ENCODE measurements at places on chromosomes 2 and 18.

GRCh38 chr2:74759986-74760385, 73.9 kb upstream of the HK2 start:
- DNase-seq = no peak

GRCh38 chr2:63875131-63875527, 33.4 kb downstream of the UGP2 start:
- DNase-seq = no peak

- DNase-seq = no peak
Measured at GRCh38 chr2:122108186-122108585, 352.7 kb downstream of the TSN start.

DNA sequence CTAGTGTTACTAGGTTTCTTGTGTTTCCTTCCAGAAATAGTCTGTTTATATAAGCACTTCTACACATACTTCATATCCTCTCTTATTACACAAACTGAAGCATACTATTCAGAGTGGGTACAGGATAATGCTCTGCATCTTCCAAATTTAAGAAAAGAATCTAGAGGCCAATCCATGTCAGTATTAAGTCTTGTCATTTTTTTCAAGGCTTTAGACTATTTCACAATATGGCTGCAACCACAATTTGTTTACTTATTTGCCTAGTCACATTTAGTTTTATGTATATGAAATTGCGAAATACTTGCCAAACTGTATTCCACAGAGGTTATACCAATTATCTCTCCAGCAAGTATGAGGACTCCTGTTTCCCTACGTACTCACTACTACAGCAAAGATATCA, 27.9 kb downstream of the IWS1 start:
- no peak for DNase-seq

DNA sequence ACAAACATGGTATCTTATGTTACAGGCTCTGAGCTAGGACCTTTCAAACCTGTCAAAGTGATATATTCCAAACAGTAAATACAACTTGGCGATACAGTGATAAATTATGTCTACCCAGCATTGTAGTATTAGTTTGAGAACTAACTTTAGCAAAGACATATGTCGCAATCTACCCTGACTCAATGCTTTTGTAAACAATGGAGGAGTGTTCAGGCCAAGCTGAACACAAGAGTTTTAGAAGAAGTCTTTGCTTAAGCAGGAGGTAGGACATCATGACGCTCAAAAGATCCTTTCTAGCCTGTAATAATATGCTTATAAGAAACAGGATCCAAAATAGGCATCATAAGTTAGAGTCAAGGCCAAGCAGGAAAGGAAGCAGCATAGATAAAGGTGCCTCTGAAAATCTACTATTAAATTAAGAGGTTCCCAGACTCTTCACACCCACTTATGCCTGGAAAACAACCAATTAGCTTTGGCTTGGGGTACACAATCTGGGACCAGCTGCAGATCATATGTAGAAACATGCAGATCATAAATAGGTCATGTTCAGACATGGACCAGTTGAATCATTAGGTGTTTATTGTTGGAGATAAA, 132.5 kb downstream of the CSRNP3 start:
- DNase-seq = no peak

- DNase-seq = no peak
Measured at GRCh38 chr2:28169492-28169891, 223.2 kb upstream of the FOSL2 start.

DNA sequence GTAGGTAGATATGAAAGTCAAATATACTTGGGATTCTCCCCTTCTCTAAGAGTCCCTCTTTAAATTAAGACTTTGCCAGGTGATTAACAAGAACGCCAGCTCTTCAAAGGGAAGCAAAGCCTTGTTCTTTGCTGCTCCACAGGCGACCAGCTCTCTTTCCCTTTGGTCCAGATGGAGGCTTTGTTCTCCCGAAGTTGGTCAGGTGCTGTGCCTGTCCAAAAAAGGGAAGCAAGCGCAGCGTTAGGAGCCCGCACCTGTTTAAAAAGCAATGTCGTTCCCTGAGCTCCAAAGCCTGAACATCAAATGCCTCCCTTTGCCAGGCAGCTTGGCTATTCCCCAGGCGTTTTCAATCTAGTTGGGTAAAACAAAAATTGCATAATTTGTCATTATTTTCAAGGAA, 1913.1 kb upstream of the PIK3C3 start:
- no peak for DNase-seq

- DNase-seq = no peak
Measured at GRCh38 chr2:144248350-144249034, 271.4 kb downstream of the ZEB2 start.

GRCh38 chr2:154391051-154391450, 307.4 kb upstream of the KCNJ3 start:
- no peak for DNase-seq

DNA sequence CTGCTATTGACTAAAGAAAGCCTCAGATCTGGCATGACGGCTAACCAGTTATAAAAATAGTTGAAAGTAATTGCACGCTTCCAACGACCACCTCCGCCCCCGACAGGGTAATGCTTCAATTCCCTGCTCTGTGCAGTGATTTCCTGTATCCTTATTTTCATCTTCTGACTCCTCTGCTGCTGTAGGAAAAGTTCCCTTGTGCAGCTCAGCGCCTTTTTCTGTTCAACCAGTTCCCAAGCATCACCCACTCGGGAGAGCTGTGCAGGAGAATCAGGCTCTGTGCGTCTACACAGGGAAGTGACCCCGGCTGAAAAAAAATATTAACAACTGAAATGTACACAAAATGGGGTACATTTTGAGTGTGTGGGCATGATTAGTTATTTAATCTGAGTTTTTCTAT, 91.3 kb upstream of the COPS8 start:
- no peak for DNase-seq

DNA sequence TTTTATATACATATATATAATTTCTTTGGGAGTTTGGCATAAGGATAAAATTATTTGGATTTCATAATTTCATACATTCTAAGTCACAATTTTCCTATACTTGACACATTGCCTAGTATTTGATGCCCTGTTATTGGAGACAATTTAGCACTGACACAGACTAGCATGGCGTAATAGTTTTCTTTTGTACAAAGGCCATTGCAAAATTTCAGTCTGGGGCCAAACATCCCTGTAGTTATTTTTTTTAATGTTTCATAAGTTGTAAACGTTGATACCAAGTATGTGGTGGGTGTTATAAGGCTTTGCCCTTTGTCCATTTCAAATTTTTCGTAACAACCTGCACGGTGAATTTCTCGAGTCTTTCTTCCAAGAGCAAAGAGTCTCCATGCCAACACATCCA, 95.7 kb upstream of the NRP2 start:
- no peak for DNase-seq

GRCh38 chr2:64327129-64327509, 126.8 kb upstream of the LGALSL start:
- DNase-seq = no peak

DNA sequence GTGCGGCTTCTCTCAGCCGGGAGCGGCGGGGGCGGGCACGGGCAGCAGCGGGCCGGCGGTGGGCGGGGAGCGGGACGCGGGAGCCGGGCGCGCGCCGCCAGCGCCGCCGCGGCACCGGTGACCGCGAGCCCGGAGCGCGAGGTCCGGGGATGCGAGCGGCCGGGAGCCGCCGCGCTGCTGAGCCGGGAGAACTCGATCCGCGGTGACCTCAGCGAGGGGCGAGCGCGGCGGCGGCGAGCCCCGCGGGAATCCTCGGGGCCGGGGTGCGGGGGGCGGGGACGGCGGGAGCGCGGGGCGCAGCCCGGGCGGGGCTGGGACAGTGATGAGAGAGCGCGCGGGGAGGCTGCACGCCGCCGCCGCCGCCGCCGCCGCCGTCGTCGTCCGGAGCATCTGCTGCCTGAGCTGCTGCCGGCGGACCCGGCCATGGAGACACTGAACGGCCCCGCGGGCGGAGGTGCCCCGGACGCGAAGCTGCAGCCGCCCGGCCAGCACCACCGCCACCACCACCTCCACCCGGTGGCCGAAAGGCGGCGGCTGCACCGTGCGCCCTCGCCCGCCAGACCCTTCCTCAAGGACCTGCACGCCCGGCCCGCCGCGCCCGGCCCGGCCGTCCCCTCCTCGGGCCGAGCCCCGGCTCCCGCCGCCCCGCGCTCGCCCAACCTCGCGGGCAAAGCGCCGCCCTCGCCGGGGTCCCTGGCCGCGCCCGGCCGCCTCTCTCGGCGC, at the start of gene MTCL1:
Gene MTCL1 (plus strand): TSS at position 319 of the 723 bp plus-strand sequence. CDS start 105 bp downstream, at position 424.
- DNase-seq = peak; percentile 59

DNA sequence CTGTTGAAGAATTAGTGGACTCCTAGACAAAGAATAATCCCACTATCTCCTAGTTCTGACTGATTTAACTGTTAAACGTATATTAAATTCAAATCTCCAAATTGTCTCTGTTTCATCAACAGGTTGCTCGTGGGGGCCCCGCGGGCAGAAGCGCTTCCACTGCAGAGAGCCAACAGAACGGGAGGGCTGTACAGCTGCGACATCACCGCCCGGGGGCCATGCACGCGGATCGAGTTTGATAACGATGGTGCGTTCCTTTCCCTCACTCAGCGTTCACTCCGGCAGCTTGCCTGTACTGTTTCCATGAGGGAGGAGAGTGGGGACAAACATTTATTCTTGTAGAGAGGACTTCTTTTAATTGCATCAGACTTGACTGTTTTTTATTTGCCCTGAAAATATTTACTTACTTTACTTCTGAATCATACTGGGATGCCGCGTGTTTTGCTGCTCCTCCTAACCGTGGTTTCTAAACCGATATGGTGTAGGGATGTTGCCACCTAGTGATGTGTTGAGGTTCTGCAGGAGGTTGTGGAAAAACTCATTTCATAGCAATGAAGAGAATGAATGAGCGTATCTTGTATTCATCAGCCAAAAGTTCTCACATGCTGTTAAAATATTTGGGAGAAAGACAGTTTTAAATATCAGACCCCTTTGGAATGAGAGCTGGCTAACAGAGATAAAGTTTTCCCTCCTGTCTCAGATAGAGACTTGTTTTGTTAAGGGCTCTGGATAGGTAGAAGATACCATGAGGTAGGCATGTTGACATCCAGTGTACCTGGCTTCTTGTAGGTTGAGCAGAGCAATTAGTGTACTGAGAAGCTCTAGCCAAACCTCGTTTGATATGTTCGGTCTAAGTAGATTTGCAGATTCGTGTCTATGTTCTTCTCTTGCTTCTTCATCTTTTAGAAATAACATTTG, 38.3 kb downstream of the ITGA6 start:
- DNase-seq = peak; percentile 88

DNA sequence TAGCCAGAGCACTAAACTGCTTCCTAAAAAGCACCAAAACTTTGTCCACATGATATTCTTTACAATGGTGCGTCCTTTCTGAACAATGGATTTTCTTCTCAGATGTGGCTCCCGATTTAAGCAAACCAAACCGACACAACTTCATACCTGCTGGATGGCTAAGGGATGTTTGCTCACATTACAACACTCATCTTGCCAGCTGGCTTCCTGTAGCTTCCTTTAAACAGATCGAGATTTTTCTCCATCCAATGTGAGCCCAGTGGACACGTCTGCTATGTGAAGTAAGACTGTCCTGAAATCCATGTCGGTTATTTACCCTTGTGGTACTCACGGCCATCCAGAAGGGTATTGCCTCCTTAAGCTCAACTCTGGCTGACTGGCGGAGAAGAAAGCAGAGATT, 126.5 kb downstream of the MAPK4 start:
- no peak for DNase-seq

- DNase-seq = no peak
Measured at GRCh38 chr2:167355821-167356220, 467.5 kb downstream of the XIRP2 start.

DNA sequence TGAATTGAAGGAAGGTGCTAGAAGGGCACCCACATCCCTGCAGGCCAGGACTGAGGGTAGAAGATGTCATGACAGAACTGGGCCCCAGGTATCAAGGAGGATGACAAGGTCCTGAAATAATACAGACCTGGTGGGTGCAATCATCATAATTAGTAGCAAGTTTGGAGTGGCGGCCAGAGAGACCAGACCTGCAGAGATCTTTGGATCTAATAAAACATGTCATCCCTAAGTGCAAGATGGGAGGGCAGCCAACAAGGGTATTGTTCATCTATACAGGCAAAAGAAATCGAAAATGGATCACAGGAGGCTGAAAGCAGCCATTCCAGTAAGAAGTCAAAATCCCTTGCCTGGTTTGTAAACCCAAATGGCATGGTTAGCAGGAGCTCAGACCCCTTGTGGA, 111.3 kb upstream of the BOD1L2 start:
- no peak for DNase-seq

- DNase-seq = no peak
Measured at GRCh38 chr2:195582188-195582587, 74.8 kb upstream of the SLC39A10 start.

GRCh38 chr18:23141104-23141999, 6.1 kb downstream of the CABLES1 start:
- peak; percentile 61 for DNase-seq

Measured in LoVo (cell line).